ENCODE measurements at places on chromosomes 16 and 17.
A peak's percentile ranks its signal among the peaks of the same experiment; 100 is the strongest.

- DNase-seq: no peak
Observed at GRCh38 chr17:1577182-1577581, 14.6 kb upstream of the PITPNA start.

DNA sequence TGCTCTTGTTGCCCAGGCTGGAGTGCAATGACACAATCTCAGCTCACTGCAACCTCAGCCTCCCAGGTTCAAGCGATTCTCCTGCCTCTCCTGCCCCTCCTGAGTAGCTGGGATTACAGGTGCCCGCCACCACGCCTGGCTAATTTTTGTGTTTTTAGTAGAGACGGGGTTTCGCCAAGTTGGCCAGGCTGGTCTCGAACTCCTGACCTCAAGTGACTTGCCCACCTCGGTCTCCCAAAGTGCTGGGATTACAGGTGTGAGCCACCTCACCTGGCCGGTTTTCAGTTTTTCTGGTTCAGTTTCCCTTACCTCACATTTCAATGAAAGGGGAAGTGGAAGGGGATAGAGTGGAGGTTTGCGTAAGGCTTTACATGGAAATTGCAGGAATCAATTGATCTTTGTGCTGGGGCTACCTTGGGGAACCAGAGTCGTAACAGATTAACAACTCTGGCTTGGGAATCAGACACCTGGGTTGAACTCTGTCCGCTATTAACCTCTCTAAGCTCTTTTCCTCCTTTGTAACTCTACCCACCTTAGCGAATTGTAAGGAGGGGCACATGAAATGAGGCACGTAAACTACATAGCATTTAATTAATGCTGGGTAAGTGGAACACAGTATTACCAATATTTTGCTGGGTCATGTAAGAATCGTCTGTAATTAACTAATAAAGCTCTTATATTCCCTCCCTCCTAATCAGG, 3.2 kb downstream of the MPV17L start:
- no peak for DNase-seq

GRCh38 chr17:14777291-14777690, 476.4 kb downstream of the HS3ST3B1 start:
- DNase-seq: no peak

DNA sequence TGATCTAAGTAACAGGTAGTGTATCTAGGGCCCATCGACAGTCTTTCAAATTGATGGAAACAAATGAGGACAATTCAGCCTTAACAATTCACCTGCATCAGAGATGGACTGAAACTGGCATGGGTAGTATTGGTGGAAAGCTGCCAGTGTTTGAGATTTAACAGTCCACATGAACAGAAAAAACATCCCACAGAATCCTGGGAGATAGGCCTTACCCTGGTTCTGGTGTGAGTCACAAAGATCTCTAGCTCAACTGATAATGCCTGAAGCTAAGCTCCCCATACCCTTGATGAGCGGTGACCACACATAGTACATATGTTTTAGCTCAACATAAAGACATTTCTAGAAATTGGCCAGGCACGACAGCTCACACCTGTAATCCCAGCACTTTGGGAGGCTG, 21.9 kb downstream of the CRK start:
- no peak for DNase-seq

DNA sequence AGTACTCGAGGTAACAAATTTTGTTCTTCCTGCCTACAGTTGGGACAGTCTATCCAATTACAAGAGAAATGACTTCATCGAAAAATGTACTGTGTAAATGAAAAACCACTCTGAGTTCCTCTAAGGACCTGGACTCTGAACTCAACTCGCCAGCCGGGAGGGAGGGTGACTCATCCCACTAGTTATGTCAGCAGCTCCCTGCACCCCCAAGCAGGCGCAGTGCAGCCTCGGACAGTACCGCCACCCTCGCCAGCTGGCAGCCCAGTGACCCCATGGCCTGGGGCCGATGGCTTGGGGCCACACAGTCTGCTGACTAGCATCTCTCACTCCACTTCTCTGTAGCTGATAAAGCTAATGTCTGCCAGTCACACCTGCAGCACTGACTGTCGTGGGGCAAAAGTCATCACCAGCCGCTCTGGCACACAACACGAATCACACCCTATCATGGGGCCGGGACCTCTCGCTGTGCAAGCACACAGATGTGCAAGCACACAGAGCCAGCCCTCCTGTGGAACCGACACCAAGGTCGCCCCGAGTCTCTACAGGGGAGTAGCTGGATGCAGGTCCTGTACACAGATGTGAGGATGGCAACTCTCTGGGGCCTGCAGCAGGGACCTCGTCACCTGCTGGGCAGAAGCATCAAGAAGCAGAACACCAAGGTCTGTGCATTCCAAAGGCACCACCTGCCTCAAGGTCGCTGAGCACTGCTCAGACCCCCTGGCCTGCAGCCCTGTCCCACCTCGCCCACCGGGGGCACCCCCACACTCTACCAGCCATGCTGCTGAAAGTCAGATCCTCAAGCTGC, 5.7 kb downstream of the CSNK1D start:
- DNase-seq: peak; percentile 86

GRCh38 chr16:54171626-54172537, 114.7 kb downstream of the IRX3 start:
- no peak for DNase-seq

- DNase-seq: no peak
Observed at GRCh38 chr17:20073055-20073979, 64.2 kb downstream of the SPECC1 start.

All from HTR-8/SVneo (cell line).